Aorta (tissue), 5 donors: ENCODE measurements at places on chromosomes 4 and X. TPM values are rescaled to one million over a fixed set of nuclear protein-coding genes. Genes with fewer than 3 reads are reported as not detected.

The SLC7A11 gene
- 0.81 TPM for total RNA-seq

The CENPI gene
- total RNA-seq: 1.7 TPM

The MAGEE1 gene
- total RNA-seq: 4.7 TPM

The LINC00632 gene
- 1,175 TPM for total RNA-seq

The SH2D1A gene
- 0.78 TPM for total RNA-seq

The CXorf66 gene
- total RNA-seq: not detected

The CXorf49 gene
- total RNA-seq: not detected

The CLTRN gene
- total RNA-seq: not detected

The TRIM75 gene
- not detected for total RNA-seq

The SYN1 gene
- total RNA-seq: 1.5 TPM

The PDLIM3 gene
- 411 TPM for total RNA-seq

The TMSB15C gene
- 5.4 TPM for total RNA-seq

The CASP3 gene
- 23.2 TPM for total RNA-seq

The TMEM35A gene
- total RNA-seq: 3.7 TPM

The BTK gene
- total RNA-seq: 21.0 TPM

The AMBN gene
- not detected for total RNA-seq

The MAGEC2 gene
- total RNA-seq: not detected

The PABPC4L gene
- 3.0 TPM for total RNA-seq
